ENCODE measurements at places on chromosomes 12 and 14.
A peak's percentile ranks its signal among the peaks of the same experiment; 100 is the strongest.

- no peak for DNase-seq
Measured at GRCh38 chr12:111521801-111522200, 77.3 kb downstream of the ATXN2 start.

DNA sequence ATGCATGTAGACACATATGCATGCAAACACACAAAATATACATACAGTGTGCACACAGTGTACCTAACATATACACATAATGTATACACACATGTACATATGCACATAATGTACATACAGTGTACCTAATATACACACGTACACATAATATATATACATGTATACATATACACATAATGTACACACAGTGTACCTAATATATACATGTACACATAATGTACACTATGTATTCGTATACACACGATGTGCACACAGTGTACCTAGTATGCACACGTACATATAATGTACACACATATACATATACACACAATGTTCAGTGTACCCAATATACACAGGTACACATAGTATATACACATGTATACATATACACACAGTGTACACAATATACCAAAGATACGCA is 70.0 kb downstream of the DNAH10 start:
- DNase-seq = no peak

DNA sequence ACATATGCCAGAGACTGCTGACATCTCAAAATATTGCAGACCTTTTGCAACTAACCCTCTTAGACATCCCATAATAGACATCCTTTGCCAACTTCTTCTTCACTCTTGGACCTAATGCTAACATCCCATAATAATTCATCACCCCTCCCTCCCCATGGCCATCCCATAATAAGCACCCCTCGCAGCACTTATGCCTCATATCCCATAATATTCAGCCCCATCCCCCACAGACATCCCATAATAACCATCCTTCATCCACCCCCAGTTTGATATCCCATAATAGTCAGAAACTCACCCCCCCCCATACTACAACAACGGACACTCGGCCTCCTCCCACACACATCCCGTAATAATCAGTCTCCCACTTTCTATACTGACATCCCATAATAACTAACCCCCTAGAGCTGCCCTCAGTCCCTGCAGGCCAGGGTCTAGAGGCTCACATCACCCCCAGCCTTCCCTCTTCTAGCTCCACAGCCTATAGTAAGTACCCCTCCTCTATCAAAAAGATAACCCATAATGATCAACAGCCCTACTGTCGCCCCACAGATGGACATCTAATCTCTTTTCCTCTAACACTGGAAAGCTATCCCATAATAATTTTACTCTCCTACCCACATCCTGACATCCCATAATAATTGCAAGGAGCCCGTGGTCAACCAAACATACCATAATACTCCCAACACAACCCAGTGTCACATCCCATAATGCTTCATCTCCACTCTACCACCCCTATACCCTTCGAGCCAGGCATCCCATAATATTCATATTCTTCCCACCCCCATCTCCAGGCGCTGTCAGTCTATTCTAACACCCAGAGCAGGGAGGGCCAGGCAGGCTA is 792 bp upstream of the CHD4 start:
- peak; percentile 48 for DNase-seq

DNA sequence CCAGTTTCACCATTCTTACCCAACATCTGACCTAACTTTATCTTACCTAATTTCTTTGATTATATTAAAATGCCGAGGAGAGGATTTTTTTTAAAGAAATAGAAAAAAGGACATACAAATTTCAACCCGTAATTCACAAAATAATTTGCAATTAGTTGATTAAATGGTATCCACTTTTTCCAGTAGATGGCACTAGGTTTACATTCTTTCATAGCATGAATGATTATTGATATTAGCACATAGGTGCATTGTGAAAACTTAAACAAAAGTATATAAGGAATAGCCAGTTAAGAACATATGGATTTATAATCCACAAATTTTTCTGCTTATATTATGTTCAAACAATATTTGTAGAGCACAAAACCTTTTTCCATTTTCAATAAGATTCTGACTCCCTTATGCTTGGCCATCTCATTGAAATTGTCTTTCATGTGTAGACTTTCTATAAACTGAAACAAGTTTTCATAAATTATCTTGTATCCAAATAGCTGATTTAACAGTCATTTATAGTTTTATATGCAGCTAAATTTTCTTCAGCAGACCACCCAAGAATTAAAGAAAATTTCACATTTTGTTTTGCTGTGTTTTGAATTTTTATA is 35.3 kb downstream of the MSRB3 start:
- no peak for DNase-seq

GRCh38 chr14:75277815-75278421 is 710 bp upstream of the FOS start:
- no peak for DNase-seq

GRCh38 chr12:785706-786105 is 33.3 kb downstream of the WNK1 start:
- no peak for DNase-seq

- no peak for DNase-seq
Measured at GRCh38 chr14:96252999-96253539, 2.9 kb upstream of the BDKRB1 start.

- no peak for DNase-seq
Measured at GRCh38 chr12:70966996-70967790, 46.7 kb upstream of the PTPRR start.

DNA sequence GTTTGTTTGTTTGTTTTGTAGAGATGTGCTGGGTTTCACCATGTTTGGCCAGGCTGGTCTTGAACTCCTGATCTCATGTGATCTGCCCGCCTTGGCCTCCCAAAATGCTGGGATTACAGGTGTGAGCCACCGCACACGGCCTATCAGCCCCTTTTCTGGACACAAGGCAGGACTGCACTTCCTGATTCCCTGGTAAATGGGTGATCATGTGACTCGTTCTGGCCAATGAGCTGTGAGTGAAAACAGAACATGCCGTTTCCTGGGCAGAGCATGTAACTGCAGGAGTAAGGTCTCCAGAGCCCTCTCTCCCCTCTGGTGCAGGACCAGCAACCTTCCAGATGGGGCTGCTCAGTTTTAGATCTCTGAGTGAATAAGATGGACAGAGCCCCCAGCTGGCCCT is 92.7 kb downstream of the ITPK1 start:
- no peak for DNase-seq

DNA sequence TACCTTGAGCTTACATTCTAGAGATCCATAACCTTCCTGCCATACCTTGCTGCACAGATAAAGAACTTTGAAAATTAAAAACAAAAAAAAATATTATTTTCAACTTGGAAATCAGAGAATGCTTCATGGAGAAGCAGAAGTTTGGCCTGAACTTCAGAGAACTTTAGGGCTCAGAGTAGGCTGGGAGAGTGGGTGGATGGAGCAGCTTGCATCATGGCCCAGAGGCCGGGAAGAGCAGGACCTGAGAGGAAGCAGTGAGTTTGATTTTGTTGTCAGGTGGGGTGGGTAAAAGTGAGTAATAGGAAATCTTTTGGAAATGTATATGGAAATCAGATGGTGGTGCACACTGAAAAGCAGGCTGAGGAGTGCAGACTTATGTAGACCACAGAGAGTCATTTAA is 228.5 kb upstream of the KRR1 start:
- no peak for DNase-seq

DNA sequence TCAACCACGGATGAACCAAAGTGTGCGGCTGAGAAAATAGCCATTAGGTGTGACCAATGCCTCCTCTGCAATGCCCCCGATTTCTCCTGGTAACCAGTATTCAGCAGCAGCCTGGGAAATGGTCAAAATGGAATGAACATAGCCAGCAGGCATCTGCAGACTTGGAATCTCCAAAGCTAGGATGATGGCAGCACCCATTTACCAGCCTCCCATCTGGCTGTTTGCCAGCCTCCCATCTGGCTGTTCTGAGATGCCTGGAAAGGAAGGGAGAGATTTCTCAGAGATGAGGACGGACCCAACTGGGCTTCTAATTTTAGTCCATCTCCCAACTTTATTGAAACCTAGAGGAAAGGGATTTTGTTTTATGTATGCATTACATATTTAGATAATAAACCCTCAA is 16.2 kb downstream of the CLMN start:
- DNase-seq = no peak

- DNase-seq = no peak
Measured at GRCh38 chr14:101129521-101130167, 226.1 kb upstream of the RTL1 start.

- no peak for DNase-seq
Measured at GRCh38 chr12:124699909-124700308, 132.5 kb upstream of the NCOR2 start.

GRCh38 chr12:14422516-14423230 is 57.2 kb downstream of the ATF7IP start:
- no peak for DNase-seq

DNA sequence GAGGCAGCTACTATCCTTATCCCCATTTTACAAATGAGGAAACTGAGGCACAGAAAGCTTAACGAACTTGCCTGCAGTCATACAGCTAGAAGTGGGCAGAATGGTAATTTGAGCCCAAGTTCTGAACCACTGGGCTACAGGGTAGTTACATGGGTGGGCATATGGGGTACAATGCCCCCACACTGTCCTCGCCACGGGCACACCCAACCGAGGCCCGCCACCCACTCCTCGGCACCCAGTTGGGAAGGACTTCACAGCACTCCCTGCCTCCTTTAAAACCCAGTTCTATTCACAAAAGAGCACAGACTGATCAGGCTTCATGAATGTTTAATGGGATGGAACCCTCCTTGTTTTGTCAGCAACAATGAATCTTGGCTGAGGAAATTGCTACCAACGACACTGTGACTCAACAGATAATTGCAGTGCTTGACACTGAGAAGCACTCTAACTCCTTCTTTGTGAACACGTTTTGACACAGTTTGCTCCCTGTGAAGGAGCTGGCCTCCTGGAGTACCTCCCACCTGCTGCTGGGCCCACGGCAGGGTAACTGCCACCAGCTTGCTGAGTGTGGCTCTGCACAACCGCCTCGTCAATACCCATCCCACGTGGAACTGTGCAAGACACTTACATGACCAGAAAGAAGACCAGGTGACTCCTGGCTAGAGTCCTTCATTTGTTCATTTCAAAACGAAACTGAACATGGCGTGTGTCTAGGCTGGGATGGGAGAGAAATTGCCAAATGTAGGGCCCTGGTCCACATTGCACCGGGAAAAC is 63.5 kb downstream of the CLMN start:
- no peak for DNase-seq

- no peak for DNase-seq
Measured at GRCh38 chr14:72617391-72618031, 276.4 kb downstream of the DPF3 start.

DNA sequence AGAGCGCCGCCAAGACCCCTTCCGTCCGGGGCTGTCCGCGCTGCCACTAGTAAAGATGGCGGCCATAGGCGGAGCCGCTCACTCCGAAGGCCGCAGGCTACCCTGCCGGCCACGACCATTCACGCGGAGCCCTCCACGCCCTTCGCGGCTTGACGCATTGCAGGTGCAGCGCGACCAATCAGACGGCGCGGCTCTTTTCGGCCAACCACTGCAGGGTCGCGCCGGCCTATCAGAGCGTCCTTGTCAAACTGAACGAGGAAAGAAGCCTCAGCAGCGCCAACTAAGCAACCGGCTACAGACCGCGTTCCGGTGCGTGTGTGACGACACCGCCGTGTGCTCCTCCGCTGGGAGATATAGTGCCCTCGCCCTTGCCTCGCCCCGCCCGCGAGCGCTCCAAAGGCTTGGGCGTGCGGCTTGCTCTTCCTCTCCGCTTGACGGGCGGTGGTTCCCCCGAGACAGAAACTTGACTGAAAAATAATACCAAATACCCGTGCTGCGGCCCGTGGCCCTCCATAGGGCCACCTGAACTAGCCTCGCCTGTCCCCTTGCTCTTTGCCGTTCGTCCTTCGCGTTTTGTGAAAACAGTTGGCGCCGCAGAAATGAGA is 13.6 kb upstream of the CALM1 start:
- peak; percentile 97 for DNase-seq

DNA sequence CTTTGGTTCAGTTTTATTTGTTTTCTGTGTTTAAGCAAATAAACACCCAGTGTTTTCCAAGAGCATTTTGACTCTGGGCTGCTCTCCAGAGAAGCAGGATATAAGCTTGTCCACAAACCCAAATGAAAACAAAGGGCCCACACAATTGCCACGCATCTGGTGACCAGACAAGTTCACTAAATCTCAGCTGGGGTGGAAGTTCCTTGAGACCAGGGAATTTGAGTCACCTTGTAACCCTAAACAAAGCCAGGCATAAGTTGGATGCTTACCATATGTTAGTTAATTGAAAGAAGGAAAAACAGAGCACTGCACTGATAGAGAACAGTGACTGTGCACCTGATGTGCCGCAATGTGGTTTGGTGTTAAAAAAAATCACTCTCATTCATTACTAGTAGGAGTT is 1.6 kb upstream of the TXNRD1 start:
- DNase-seq = no peak

DNA sequence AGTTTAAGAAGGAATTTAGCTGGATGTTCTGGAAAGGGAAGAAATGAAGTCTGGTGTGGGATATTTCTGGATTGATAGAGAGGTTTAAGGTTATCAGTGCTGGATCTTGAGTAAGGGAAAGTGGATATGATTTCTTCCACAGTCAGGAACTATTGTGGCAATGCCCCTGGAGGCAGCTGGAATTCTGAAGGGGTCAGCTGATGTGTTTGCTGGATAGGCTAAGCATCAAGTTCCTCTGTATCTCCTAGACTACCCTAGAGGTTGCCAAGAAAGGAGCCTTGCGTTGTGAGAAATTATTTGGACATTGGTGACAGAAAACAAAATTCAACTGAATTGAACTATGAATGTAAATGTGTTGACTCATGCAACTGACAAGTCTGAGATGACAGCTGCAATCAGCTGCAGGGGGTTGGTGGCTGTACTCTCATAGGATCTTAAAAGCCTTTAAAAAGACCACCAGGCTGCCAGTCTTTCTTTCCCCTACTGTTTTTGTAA is 244.4 kb downstream of the ATXN7L3B start:
- no peak for DNase-seq

DNA sequence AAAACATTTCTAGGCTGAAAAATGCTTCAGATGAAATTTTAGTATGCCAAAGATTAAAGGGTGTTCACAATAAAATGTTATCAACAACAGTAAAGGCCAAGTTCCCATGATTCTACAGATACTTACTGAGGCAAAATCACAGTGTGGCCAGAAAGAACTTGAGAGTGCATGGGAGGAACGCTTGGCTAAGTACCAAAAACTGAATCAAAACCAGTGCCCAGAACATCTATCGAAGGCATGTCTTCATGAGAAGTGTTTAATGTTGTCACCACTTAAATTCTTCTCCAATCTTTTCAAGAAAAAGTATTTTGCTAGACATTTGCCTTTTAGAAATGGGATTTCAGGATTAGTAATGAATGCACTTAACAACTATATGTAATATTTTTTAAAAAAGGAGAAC is 41.5 kb downstream of the KIF21A start:
- DNase-seq = no peak
